ENCODE measurements at places on chromosomes 12 and 14. TPM values are rescaled to one million over a fixed set of nuclear protein-coding genes. Genes with fewer than 3 reads are reported as not detected.

SMCO2 gene
- total RNA-seq, result not detected

RPS26 gene
- 49.0 TPM for total RNA-seq

ATXN7L3B gene
- 22.9 TPM for total RNA-seq

AMIGO2 gene
- total RNA-seq, result 11.8 TPM

PRH2 gene
- total RNA-seq, result not detected

GPRC5A gene
- 0.80 TPM for total RNA-seq
